Adipocyte (in vitro differentiated cells): ENCODE measurements at places on chromosomes 7 and 10.

GRCh38 chr10:130493021-130493420, 356.8 kb downstream of the GLRX3 start:
- DNase-seq: no peak

DNA sequence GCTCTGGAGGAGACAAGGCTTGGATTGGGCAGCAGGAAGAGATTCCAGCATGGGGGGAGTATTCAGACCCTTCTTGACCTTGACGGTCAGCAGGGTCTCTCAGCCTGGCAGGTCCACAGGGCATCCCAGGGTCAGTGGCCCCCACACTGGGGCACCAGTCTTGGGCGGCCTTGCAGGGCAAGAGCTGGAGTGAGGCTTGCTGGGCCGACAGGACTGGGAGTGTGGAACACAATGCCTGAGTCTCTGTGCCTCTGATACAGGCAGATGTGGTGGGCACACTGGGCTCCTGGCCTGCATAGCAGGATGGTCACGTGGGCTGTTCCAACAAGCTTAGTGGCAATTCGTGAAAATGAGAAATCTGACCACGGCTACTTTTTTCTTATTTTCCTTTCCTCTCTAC, 229.7 kb downstream of the TCERG1L start:
- DNase-seq: no peak

GRCh38 chr10:77609781-77610272, 27.8 kb downstream of the KCNMA1 start:
- DNase-seq: peak; percentile 49

- peak; percentile 69 for DNase-seq
These were observed 111.8 kb downstream of the EGFR start for GRCh38 chr7:55130395-55131141.

- DNase-seq: no peak
These were observed 16.2 kb upstream of the INSIG1 start for GRCh38 chr7:155281398-155281969.

- DNase-seq: no peak
These were observed 204.8 kb downstream of the BMPER start for GRCh38 chr7:34109936-34110780.

- DNase-seq: peak; percentile 68
These were observed at the start of gene SSMEM1 for GRCh38 chr7:130207642-130208041. SSMEM1 (plus strand) TSS chr7:130207860; CDS start chr7:130207911, 51 bp downstream.

DNA sequence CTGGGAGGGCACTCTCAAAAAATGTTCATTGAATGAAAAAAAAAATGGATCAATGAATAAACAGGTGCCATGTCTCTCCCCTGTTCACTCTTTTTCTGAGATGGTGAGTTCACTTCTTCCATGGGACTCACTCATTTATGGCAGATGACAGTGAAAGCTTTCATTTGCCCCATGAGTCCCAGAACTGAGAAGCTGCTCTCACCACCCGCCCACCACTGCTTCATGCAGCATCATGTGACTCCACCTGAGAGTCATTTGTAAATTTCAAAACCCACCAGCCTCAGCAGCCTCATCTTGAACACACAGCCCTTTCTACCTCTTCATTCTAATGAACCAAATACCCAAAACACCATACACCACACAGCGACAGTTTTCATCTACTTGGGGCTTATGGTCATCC, 64.9 kb downstream of the SCRN1 start:
- DNase-seq: no peak

DNA sequence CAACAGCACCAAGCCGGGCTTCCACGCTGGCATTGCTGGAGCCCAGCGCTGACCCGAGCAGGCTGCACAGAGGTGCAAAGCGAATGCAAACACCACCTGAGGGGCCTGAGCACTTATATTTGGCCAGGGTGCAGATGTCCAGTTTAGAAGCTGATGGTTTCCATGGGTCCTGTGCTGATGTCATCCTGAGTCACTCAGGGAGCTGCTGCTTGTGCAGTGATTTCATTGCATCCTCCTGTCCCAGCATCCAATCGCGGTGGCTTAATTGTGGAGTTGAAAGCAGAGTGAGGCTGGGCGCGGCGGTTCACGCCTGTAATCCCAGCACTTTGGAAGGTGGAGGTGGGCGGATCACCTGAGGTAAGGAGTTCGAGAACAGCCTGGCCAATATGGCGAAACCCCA, 410.2 kb upstream of the KLF6 start:
- DNase-seq: no peak

DNA sequence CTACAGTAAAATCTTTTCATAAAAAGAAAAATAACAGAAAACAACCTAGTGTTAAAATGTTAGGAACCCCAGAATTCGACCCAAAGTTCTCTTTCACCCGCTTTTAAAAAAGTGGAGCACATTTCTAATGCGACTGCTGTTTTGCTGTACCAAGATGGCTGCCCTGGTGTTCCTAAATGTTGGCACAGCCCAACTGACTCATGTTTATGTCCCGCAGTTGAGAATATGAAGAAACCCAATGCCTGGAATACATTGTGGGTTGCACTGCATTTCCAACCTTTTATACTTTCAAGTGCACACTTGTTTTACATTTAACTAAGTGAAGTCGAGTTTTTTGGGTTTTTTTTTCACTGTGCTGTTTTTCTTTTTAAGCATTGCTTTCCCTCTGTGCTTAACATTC, 944 bp downstream of the STEAP1B start:
- no peak for DNase-seq
